ENCODE measurements at places on chromosomes 4 and X.

DNA sequence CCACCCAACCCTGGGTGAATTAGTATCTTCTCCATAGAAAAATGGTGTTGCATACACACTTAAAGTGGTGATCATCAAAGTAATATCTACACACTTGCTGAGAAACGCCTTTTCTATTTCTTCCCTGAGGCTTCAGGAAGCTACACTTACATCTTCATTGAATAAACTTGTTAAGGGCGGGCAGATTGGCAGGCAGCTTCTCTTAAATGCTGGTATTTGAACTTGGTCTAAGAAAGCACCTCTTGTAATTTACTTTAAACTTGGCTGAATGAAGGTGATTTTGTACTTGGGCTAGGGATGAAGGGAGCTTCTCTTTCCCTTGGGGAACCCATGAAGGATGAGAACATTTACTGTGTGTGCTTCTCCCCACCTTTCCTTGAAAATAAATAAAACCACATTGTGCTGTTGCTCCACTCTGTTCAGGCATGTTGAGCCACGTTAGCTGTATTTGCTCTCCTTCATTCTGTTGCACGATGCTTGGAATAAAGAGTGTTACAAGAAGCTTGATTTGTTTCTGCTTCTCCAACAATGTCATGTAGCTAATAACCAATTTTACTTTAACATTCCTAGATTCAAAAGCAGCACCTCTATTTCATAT is 430.1 kb downstream of the ANKRD50 start:
- no peak for DNase-seq

DNA sequence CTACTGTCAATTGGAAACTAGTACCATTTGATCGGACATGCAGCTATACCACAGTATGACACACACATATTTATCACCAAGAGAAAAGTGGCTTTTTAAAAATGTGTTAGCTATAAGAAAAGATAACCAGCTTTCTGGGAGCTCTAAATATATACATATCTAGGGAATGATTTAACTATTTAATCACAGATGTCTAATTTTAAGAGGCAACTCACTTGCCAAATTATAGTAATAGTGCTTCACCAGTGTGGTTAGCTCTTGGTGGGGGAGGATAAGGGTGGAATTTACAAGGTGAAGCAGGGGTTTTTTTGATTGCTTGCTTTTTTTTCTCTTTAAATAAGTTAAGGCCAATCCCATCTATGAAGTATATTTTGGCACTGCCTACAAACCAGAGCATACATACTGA is 547.7 kb upstream of the DIPK2B start:
- no peak for DNase-seq

DNA sequence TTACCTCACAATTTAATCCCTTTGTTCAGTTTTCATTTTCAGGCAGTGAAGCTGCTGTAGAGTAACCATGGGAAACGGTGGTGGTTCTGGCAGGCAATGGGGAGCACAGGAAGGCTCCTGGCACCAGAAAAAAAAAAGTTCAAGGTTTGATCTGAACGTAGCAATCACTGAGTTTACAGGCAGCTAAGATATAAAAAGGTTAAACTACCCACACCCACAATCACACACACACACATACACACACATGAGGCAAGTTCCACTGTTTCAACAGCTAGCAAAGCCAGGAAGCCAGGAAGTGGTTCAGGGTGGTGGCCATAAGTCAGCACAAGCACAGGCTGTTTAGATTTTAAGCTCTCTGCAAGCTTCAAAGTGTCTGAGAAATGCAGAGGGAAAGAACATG is at the start of gene SULT1B1:
Gene SULT1B1, minus strand, starts transcription at position 166 of the 400 bp plus-strand sequence. CDS start 5,403 bp downstream, outside the sequence.
- peak; percentile 41 for DNase-seq

DNA sequence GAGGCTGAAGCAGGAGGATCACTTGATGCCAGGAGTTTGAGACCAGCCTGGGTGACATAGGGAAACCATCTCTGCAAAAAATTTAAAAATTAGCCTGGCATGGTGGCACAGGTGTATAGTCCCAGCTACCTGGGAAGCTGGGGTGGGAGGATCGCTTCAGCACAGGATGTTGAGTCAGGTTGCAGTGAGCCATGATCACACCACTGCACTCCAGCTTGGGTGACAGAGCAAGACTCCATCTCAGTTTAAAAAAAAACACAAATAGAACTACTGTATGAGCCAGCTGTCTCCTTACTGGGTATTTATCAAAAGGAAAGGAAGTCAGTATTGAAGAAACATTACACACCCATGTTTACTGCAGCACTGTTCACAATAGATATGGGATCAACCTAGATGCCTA is 138.7 kb downstream of the RAP1GDS1 start:
- DNase-seq = no peak

DNA sequence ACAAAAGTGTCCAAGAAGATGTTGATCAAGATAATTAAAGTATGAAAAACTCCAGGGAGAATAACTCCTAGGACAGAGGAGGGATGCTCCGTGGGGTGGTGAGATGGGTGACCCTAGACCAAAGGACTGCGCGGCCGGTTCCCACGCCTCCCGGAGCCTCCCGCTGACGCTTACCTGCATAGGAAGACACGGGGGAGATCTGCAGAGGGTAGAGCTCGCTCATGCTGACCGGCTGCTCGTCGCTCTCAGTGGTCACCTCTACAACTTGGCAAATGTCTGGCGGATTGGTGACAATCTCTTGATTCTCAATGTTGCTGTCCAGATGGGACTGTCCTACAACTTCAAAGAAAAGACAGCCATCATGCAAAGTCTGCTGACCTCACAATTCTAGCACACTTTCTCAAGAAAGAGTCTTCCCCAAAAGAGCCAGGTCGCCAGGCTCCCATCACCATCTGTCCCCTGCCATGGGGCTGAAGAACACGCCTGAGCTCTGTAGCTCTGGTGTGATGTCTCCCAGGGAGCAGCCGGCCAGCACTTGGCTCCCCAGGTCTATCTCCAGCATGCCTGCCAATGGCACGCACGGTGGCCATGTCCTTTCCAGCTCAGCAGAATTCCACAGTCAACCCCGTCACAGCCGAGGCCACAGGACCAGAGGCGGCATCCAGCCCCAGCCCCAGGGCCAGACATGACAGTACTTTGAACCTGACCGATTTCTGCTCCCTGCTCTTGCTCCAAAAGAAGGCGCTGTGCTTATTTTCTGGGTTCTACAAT is 75.4 kb downstream of the IRF2 start:
- DNase-seq = no peak

GRCh38 chr4:145791988-145792387 is 112.0 kb downstream of the C4orf51 start:
- DNase-seq = no peak

DNA sequence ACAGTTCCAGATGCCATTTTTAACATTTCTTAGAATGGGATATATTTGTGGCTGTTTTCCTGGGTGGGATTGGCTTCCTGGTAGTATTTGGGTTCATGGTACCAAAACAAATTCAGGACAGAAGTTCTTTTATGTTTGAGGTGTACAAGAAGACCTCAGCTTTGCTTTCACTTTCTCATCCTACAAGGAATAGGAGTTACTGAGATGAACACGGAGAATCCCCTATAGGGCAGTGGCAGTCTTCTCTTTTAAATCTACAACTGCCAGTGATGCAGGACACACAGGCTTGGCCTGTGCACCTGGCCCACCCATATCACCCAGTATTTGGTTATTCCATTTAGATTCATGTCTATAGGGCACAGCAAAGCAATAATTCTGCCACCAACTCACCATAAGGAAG is 35.2 kb downstream of the SLC10A7 start:
- DNase-seq = no peak

DNA sequence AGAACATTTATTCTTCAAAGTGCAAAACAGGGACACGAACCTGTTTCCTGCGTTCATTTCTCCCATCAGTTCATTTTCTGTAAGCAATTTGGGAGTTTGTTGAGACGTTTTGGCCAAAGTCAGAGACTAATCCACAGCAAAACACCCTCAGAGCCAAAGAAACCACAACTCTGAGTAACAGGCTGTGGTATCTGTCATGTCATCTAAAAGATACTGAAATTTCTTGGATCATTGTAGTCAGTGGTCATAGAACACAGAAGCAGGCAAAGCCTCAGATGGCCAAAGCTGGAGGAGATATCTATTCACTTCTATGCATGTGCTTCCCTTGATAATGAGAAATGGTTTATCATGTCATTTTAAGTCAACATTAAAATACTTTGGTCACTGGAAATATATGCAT is 485.6 kb upstream of the GALNT7 start:
- no peak for DNase-seq

- DNase-seq = no peak
Measured at GRCh38 chr4:81963763-81964020, 410.1 kb downstream of the HNRNPD start.

GRCh38 chr4:152870606-152871005 is 65.5 kb upstream of the FHDC1 start:
- DNase-seq = no peak

- no peak for DNase-seq
Measured at GRCh38 chr4:613126-613525, 12.2 kb upstream of the PDE6B start.

- DNase-seq = no peak
Measured at GRCh38 chr4:99642725-99643489, 14.7 kb downstream of the C4orf54 start.

DNA sequence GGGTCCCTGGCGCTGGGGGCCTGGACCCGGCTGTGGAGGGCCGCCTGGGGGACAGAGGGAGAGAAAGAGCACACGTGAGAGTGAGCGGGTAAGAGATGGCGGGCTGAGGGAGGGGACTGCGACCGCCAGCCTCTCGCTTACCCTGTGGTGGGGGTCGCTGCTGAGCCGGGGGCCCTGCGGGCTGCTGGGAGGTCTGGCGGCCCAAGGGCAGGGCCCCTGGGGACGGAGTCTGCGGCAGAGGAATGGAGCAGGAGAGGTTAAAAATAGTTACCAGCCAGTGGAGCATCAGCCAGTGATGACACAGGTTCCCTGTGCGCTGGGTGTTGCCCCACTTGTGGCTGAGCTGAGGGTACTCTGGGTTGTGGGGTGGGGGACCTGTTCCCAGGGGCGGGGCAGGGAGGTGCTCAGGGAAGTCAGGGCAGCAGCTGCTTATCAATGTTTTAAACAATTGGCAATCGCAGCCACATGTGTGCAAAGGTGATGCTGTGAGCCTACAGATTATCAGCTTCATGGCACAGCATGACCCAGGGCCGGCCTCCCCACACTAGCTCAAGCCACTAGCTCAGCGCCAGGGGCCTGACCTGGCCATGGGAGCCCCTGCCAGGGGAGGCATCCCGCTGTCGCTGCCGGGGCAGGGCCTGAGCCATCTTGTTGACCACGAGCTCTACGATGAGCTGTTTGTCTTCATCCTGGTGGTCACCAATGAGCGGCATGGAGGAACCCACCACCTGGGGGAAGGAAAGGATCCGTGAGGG is 7.5 kb upstream of the TIMP1 start:
- no peak for DNase-seq

DNA sequence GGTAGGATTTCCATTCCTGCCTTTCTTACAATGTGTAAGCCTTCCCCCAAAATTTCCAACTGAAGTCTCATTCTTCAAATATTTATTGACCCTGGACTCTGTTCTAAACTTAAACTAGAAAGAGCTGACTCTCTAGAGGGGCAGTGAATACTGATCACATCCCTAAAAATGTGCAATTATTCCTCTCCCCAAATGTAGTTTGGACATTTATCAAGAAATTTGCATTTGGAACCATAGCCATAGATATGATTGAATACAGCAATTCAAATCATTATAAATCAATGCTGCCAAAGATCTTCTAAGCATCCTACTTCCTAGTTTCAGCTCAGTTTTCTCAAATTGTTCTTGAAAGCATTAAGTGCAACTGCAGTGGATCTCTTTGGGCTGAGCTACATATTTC is 525.7 kb downstream of the RAB28 start:
- no peak for DNase-seq

DNA sequence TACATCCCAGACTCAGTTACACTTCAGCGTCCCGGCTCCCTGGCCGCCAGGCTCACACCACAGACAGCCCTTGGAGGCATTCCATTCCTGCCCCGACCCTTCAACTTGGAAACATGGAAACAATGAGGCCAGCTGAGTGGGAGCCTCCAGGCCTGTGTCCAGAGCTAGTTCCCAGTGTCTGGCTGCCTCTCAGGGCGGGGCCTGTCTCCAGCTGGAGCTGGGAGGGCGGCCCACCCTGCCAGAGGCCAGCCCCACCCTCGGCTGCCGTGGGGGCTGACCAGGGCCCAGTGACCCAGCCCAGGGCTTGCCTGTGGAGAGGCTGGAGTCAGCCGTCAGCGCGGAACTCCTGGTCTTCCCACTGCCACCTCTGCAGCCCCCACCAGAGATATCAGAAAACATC is 37.4 kb upstream of the SPON2 start:
- DNase-seq = no peak

DNA sequence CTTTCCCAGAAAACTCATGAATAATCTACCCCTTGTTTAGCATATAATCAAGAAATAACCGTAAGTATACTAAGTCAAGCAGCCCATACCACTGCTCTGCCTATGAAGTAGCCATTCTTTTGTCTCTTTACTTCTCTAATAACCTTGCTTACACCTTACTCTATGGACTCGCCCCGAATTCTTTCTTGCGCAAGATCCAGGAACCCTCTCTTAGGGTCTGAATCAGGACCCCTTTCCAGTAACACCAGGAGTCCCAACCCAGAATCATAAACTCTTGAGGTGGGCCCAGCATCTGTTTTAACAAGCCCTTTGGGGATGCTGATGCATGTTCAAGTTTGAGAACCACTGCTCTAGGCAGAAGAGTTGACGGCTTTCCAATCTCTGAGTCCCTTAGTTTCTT is 119.6 kb downstream of the BEND2 start:
- DNase-seq = no peak

DNA sequence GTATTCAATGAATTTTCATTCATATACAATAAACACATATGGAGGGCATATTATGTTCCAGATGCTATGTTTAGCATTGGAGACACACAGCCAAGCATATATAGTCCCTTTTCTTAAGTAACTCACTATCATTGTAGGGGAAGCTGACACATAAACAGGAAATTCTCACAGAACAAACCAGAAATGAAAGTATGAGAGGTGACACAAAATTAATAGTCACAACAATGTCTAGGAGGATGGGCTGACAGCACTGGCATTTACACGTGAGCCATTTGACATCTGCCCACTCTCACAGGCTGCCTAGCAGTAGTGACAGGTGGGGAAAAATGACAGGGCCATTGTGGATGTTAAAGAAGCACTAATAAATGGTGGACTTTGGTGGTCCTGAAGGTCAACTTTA is 2.6 kb upstream of the CNOT6L start:
- DNase-seq = peak; percentile 50

- DNase-seq = peak; percentile 20
Measured at GRCh38 chr4:2256156-2256731, 5.7 kb downstream of the MXD4 start.

GRCh38 chrX:2549876-2550275 is 49.1 kb upstream of the DHRSX start:
- DNase-seq = no peak

DNA sequence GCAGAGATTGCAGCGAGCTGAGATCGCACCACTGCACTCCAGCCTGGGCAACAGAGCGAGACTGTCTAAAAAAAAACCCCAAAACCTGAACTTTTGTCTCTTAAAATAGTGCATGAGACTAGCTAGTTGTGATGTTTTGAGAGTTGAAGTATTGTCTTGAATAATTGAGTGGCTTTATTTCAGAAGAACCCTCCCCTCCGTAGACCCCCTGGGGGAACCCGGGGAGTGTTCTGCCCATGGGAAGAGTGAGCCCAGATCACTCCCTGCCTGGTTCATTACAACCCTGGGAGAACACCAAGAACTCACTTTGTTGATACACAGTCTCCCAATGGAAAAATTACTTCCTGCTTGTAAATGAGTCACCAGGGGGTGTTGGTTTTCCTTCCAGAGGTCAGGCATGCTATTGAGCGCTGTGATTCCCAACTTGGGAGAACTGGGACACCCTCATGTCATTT is 65.3 kb upstream of the SHISA3 start:
- no peak for DNase-seq
